Activated CD8-positive, alpha-beta memory T cell treated with anti-CD3 and anti-CD28 coated beads, Interleukin-2, amount 10 ng/mL, durations not matched to agents 7 days and 5 days (primary cell): ENCODE measurements at places on chromosomes 12 and 14. TPM values are rescaled to one million over a fixed set of nuclear protein-coding genes. Genes with fewer than 3 reads are reported as not detected.

Gene CCDC184
- 0.32 TPM for total RNA-seq

Gene ZBTB42
- total RNA-seq = 5.5 TPM

Gene SLC38A1
- 149 TPM for total RNA-seq

Gene RNASE2
- not detected for total RNA-seq

DNA sequence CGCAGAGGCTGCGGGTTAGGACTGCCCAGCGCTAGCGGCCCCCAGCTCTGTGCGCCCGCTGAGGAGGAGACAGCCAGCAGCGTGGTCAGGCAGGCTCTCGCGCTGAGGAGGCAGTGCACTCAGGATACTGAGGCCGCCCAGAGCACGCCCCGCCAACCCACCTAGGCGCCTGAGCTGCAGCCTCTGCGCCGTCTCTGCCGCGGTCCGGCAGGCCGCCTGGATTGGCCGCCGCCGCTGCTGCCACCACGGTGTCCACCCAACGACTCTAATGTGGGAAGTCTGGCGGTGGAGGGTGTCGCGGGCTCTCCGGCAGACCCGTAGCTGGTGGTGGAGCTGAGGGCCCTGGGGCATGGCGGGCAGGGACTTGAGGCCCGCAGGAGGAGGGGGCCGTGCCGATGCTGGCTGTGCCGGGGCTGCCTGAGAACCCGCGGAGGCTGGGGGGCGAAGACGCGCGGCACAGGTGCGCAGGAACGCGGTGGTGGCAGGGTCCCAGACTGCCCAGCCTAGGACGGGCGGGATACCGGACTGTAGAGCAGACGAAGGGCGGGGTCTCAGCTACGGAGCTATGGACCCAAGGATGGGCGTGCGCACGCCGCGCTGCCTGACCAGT is 69.9 kb downstream of the ASCL4 start:
- no peak overlapping the region for H3K4me3 ChIP-seq
- no peak for DNase-seq
- H3K36me3 ChIP-seq = no peaks in the 10 kb centered on the region
- H3K27ac ChIP-seq = no peak overlapping the region

DNA sequence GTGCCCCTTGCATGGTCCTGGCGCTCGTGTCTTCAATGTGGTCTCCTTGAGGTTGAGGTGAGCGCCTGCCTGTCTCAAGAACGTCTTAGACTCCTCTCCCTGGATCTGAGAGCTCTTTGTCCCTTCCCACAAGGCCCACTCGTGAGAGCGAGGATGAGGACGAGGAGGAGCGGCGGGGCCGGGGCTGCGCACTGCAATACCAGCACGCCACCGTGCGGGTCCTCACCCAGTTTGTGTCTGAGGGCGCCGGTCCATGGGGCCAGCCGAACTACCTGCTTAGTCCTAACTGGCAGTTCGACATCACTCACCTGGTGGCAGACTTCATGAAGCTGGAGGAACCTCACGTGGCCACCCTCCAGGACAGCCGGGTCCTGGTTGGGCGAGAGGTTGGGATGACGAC is 128.1 kb downstream of the SLC15A4 start:
- no peaks in the 10 kb centered on the region for H3K4me1 ChIP-seq
- H3K27me3 ChIP-seq = no peaks in the 10 kb centered on the region
- DNase-seq = no peak
- H3K4me3 ChIP-seq = no peak overlapping the region
- no peaks in the 10 kb centered on the region for H3K36me3 ChIP-seq

- H3K36me3 ChIP-seq = no peaks in the 10 kb centered on the region
- no peak overlapping the region for H3K27ac ChIP-seq
- no peak for DNase-seq
- H3K27me3 ChIP-seq = no peaks in the 10 kb centered on the region
Measured at GRCh38 chr14:85087201-85087600, 442.7 kb upstream of the FLRT2 start.

- peaks cover 38% of the 10 kb centered on the region for H3K4me1 ChIP-seq
- peak; percentile 72 for DNase-seq
- no peak overlapping the region for H3K27ac ChIP-seq
- H3K4me3 ChIP-seq = no peak overlapping the region
Measured at GRCh38 chr12:68119250-68119649, 40.3 kb downstream of the IFNG start.

DNA sequence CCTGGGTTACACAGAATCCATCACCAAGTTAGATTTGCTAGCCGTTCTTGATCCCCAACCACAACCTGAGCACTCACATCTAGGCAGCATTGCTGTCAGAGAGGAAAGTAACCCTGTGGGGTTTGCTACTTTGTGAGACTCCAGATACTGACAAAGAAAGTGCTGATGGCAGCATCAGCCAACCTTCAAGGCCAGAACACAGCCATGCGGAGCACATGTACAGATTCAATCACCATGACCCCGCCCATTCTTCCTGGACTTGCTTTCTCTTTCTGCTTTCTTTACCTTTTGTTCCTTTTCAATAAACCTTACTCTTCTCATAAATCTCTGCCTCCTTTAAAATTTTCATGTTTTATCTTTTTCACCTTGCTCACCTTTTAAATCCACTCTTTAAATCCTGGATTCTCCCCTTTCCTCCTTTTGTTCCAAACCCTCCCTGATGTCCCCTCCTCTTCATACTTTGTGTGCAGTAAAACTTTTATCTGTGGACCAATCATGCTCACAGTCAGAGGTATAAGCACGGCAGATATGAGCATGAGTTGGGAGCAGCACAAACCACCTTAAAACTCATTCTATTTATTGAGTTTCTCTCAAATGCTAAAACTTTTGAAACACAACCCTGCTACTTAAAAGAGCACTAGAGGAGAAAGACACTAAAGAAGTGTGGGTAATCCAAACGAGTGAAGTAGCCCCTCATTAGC is 21.9 kb upstream of the CERS5 start:
- H3K36me3 ChIP-seq = peaks cover 23% of the 10 kb centered on the region
- H3K27me3 ChIP-seq = no peaks in the 10 kb centered on the region
- peak; percentile 63 for DNase-seq
- H3K4me1 ChIP-seq = peaks cover 57% of the 10 kb centered on the region

- peaks cover 2% of the 10 kb centered on the region for H3K36me3 ChIP-seq
- peaks cover 14% of the 10 kb centered on the region for H3K4me1 ChIP-seq
- no peak overlapping the region for H3K4me3 ChIP-seq
- H3K27me3 ChIP-seq = peaks cover 4% of the 10 kb centered on the region
Measured at GRCh38 chr12:104384141-104384880, 72.4 kb upstream of the CHST11 start.

DNA sequence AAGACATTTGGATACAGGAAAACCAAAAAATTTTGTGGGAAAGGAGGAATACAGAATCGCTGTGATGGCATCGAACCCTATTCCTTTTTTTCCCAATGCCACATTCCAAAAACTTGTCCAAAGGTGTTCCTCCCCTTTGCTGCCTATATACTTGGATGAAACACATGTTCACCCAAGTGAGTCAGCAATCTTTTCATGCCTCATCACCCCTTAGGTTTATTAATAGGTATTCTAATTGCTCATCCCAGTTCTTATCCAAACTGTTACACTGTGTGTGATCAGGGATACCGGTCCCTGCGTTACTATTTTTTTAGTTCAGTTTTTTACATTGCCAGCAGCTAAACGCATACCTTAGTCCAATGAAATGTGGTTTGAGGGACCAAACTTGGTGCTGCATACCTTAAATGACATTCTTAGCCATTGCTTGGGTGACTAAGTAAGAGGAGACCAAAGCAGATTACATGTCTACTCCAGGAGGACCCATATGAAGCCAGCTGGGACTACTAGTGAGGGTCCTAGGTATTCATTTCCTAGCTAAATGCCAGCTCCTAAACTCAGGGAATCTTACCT is 20.6 kb upstream of the ST8SIA1 start:
- H3K4me3 ChIP-seq = no peak overlapping the region
- no peak overlapping the region for H3K27ac ChIP-seq
- no peaks in the 10 kb centered on the region for H3K27me3 ChIP-seq
- DNase-seq = no peak
- peaks cover 1% of the 10 kb centered on the region for H3K36me3 ChIP-seq
- no peaks in the 10 kb centered on the region for H3K4me1 ChIP-seq

- peaks cover 3% of the 10 kb centered on the region for H3K36me3 ChIP-seq
- H3K4me1 ChIP-seq = no peaks in the 10 kb centered on the region
- no peak overlapping the region for H3K4me3 ChIP-seq
- no peak for DNase-seq
- H3K27me3 ChIP-seq = peaks cover 35% of the 10 kb centered on the region
Measured at GRCh38 chr12:93946542-93947150, 201.7 kb upstream of the PLXNC1 start.

DNA sequence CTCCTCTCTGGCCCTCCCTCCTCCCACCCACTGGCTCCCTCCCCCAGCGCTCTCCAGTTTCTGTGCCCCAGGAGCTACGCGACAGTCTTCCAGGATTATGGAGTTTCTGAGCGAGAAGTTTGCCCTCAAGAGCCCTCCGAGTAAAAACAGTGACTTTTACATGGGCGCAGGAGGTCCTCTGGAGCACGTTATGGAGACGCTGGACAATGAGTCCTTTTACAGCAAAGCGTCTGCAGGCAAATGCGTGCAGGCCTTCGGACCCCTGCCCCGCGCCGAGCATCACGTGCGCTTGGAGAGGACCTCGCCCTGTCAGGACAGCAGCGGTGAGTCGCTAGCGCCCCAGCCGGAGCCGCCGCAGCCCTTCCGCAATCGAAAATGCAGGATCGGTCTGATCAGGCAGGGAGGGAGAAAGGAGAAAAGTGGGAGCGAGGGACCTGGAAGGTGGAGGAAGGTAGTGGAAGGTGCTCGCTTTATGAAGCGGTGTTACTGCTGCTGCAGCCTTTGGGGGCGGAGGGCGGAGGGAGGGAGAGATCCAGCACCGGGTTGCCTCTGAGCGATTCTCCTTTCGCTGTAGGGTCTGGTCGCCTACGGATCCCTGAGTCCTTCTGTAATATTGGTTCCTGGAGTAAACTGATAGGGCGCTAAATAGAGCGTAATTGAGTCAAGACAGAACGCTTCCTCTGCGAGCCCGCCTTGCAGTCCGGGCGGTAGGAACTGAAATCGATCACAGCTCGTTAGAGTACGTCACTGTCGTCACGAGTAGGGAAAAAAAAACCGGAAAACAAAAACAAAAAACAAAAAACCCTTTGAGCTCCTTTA is at the start of gene ALX1:
Gene ALX1, plus strand, starts transcription at position 56 of the 819 bp plus-strand sequence. Its CDS starts 42 bp downstream, at position 98.
- no peak for DNase-seq
- H3K36me3 ChIP-seq = peaks cover 1% of the 10 kb centered on the region
- H3K4me3 ChIP-seq = peak within 1 kb of the TSS; percentile 66
- peak within 1 kb of the TSS; percentile 71 for H3K27ac ChIP-seq
- H3K4me1 ChIP-seq = peaks cover 5% of the 10 kb centered on the region

DNA sequence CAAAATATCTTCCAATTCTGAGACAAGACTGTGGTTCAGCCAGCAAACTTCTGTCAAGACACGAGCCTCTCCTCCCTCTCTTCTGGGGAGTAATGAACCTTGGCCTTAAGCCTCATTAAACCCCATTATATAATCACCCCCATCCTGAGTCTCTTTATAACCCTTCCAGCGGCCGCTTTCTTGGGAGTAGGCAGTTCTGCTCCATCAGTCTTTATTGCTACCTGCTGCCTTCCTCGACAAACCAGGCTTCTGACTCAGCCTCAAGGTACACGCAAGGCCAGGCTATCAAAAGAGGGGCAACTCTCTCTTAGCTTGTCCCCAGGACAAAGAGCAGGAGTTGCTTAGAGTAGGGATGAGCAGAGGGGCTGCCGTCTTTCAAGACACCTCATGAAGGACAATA is 300.8 kb upstream of the NOS1 start:
- no peaks in the 10 kb centered on the region for H3K36me3 ChIP-seq
- no peaks in the 10 kb centered on the region for H3K4me1 ChIP-seq
- no peak overlapping the region for H3K4me3 ChIP-seq
- no peak for DNase-seq
- H3K27me3 ChIP-seq = no peaks in the 10 kb centered on the region

GRCh38 chr14:36518586-36519430 is 1.2 kb downstream of the NKX2-1 start:
- H3K4me3 ChIP-seq = no peak overlapping the region
- H3K27me3 ChIP-seq = peaks cover 88% of the 10 kb centered on the region
- peaks cover 6% of the 10 kb centered on the region for H3K4me1 ChIP-seq
- peak overlapping the region; percentile 66 for H3K27ac ChIP-seq
- DNase-seq = no peak

DNA sequence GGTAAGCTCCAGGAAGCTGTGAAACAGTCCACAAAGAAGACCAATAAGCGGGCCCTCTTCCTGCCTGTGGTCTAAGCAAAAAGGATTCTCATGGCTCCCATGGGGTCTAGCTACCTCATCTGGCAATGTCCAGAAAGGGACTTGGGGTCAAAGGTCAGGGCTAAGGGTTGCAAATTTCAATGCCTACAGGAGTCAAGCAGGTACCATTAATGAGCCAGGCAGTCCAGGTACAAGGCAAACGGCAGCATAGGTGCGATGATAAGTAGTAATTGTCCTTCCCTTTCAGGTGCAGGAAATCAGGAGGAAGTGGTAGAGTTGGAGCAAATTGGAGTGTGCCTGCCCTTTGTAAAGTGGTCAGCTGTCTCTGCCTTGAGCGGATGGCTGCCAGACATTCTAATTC is 6.4 kb upstream of the LACRT start:
- peaks cover 20% of the 10 kb centered on the region for H3K27me3 ChIP-seq
- H3K36me3 ChIP-seq = no peaks in the 10 kb centered on the region
- no peak for DNase-seq

DNA sequence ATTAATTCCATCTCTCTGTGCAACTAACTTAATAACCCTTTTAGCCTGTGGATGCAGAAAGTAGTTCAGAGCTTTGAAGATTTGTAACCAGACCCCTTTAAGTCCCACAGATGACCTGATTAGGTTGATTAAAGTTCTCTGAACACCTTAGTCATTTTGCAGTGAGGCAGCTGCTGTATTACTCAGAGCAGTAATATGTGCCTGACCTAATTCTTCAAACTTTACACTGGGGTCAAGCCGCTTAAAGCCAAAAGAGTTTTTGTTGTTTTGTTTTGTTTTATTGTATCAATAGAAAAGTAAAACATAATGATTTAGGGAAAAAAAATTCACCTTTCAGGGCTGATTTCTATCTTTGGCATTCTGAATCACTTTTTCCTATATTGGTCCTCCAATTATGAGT is 78.6 kb upstream of the PLEKHG7 start:
- H3K27ac ChIP-seq = no peak overlapping the region
- no peak for DNase-seq
- H3K27me3 ChIP-seq = no peaks in the 10 kb centered on the region
- no peak overlapping the region for H3K4me3 ChIP-seq

DNA sequence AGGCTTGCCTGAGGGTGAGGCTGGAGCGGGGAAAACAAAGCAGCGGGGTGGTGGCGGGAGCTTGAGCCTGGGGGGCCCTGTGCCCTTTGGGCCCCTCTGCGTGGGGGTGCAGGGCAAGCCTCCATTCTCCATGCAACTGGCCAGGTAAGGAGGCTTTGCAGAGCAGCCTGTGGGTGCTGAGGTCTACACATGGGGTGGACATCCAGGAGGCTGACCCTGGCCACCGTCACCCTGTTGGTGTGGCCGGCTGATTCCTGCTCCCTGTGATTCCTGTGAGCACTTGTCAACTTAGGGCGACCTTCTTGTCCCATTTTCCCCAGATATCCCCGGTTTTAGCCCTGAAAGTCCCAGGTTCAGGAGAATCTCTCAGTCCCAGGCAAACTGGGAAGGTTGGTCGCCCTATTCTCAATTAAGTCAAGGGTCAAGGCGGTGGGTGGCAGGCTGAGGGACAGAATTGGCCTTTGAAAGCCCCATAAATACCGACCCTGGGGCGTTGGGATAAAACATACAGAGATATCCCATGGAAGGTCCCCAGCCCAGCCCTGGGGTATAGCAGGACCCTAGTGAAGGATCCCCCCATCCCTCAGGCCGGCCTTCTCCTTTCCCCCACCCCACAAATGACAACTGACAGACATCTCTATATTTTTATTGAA is 70.5 kb downstream of the PRIMA1 start:
- H3K4me3 ChIP-seq = no peak overlapping the region
- DNase-seq = peak; percentile 28
- H3K36me3 ChIP-seq = no peaks in the 10 kb centered on the region
- no peak overlapping the region for H3K27ac ChIP-seq
- H3K27me3 ChIP-seq = no peaks in the 10 kb centered on the region
- H3K4me1 ChIP-seq = no peaks in the 10 kb centered on the region
